IMR-90 (cell line): ENCODE measurements at places on chromosomes 2 and 18. TPM values are rescaled to one million over a fixed set of nuclear protein-coding genes. Genes with fewer than 3 reads are reported as not detected.

DNA sequence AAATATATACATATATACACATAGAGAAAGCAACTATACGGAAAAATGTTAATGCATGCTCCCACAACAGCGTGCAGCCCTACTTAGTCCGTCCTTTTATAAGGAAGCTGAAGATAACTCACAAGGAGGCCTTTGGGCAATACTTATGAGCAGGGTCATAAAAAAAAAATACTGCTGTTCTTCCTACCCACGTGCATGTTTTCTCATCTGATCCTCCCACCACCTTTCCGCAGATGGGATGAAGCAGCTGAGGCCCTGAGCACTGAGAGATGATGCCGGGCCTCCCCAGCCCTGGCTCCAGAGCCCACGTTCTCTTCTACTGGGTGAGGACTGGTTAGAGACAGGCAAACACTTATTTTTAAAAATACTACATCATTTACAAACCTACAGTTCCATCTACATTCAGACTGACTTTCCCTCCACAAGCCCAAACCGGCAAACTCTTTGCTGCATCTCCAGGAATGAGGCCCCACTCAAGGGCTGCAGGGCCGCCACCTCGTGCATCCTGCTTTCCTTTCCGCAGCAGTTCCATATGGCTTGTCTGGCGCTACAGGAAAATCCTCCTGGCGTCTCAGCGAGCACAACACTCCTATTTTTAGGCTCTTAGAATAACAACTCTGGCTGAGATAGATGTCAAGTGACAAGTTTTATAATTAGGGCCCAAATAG lies 41.6 kb downstream of the TBC1D8 start:
- DNase-seq: no peak

- DNase-seq: no peak
Observed at GRCh38 chr2:34604164-34604563, 1005.1 kb upstream of the FAM98A start.

GRCh38 chr2:72678024-72678423 lies 147.8 kb downstream of the EXOC6B start:
- DNase-seq: no peak

DNA sequence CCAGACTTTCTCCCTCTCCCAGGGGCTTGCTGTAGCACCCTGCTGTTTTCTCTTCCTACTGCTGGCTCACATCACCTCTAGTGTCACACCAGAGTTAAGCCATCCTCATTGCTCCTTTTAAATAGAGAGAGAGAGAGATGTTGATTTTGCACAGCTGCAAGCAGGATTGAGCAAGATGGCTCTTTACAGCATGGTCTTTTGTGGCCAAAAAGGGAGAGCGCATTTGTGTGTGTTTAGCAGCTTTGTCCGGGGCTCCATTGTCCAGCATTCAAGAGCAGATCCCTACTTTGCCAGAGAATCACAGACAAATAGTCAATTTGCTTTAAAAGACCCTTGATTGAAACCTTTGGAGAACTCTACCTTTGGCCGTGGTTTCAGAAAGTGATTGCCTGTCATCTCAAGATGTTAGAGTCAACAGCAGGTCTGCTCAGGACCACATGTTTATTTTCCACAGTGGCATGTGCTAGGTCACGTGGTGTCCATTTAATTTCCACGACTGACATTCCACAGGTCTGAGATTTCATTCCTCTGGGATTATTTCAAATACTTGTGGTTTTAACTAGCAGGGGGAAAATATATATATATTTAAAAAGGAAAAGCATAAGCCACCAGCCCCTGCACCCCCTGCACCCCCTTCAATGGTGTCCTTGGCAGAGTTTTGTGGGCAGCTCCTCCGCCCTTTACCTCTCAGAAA lies 359.9 kb upstream of the SLC14A2 start:
- DNase-seq: peak; percentile 92

DNA sequence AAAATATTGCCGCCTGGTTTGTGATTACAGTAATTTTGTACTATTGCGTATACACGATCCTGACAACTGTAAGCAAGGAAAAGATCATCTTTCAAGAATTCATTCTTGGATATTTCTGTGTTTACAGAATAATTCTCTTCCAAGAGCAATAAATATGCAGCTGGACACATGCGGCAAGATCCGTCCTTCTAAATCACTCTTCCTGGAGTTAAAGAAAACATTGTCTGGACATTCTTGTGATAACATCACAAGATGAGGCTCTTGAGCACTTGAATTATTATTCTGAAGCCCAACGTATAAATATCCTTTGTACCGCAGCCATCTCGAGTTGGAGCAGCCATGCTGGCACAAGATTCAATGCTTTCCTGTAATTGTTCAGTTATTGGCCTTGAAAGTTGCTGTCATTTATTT lies 9.9 kb downstream of the FHL2 start:
- DNase-seq: peak; percentile 98

DNA sequence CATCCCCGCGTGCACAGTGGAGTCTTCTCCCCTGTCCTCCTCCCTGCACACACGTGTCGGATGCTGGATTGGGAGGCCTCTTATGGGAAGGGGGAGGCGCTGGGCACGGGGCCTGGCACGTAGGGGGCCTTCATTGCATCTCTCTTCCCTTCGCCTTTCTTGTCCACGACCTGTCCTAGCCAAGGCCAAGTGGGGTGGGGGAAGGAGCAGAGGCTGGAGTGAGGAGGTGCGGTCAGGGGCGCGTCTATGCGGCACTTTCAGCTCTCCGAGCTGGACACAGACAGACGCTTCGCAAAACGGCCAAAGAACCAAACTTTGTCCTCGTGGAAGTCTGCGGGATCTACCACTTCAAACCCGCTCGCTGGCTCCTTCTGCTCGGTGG lies 13.4 kb downstream of the ALPG start:
- no peak for DNase-seq

DNA sequence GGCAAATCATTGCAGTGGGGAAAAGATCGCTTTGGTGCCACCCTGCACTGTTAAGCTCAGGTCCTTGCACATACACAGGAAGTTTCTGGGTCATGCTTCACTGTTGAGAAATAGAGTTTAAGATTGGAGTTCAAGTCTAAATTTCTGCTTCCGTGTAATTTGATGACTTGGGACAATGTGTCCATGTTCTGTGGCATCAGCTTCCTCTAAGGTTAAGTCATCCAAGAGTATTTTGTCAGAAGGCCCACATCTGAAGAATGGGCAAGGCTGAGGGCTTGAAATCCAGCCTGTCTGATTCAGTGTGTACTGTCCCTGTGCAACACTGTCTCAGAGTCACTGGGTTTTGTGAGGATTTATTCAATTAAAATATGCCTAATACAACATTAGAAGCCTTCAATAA lies 880.7 kb downstream of the SUCLG1 start:
- no peak for DNase-seq

ALPP gene
- polyA plus RNA-seq: not detected in 2 replicates

SERPINB3 gene
- polyA plus RNA-seq: not detected in 2 replicates
